ENCODE measurements at places on chromosomes 1 and 21.

- no peak for DNase-seq
Measured at GRCh38 chr1:147177611-147178380, 5.5 kb upstream of the PRKAB2 start.

- no peak for DNase-seq
Measured at GRCh38 chr1:206469411-206469932, 804 bp upstream of the IKBKE start.

DNA sequence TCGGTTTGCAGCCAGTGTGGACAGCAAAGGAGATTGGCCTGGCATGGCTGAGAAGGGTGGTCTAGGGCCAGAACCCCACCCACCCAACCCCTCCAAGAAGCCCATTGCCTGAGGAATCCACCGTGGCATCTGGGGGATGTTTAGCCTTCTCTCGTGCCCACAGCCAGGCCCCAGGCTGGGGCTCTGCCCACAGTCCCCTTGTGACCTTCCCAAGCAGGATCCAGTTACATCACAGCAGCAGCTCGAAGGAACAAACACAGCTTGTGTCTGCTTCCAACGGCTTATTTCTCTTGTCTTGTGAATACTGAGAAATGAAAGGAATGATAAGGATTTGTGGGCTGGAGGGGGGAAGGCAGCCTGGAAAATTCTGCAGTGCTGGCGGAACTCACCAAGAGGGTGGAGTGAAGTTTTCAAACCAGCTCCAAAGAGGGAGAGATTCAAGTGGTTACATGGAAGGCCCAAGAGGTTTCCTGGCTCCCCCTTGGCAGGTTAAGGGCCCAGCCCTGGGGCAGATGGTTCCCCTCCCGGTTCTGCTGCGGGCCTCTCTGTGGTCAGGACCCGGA lies 61.6 kb downstream of the DHRS3 start:
- no peak for DNase-seq

- no peak for DNase-seq
Measured at GRCh38 chr1:11046625-11047365, at the start of gene MASP2. MASP2 (minus strand) TSS chr1:11047239; CDS start chr1:11047207, 32 bp downstream.

DNA sequence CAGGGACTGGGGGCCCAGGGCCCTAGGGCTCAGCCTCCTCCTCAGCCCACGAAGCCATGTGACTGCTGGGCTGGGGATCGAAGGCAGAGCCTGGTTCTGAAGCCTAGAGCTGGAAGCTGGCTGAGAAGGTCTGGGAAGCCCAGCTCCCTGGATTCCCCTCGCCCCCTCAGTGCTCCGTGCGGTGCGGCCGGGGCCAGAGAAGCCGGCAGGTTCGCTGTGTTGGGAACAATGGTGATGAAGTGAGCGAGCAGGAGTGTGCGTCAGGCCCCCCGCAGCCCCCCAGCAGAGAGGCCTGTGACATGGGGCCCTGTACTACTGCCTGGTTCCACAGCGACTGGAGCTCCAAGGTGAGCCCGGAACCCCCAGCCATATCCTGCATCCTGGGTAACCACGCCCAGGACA lies 9.1 kb downstream of the ADAMTSL4 start:
- no peak for DNase-seq

DNA sequence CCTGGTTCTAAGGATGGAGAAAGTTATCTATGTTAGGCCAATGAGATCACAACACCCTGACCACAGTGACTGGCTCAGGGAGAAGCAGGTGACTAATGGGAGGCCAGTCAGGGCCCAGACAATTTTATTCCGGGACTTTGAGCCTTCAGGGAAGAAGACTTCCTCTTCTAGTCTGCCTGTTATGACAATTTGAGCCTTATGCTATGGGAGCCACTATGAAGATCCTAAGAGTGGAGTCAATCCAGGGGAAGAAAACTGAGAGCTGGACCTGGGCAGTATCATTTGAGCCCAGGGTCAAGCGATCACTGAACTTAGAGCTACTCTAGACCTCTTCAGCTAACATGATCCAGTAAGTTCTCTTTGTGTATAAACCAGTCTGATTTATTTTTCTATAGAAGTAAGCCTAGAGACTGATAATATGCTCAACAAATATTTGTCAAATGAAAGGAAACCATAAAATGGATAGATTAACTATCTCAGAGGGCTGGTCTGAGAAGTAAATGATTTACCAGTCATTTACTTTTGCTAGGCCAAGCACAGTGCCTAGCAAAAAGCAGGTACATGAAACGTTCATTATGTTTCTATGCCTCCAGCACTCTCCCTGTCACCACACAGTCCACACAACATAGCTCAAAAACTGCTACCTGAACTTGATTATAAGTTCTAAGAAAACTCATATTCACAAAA lies 4.2 kb upstream of the C1orf141 start:
- DNase-seq, result no peak

DNA sequence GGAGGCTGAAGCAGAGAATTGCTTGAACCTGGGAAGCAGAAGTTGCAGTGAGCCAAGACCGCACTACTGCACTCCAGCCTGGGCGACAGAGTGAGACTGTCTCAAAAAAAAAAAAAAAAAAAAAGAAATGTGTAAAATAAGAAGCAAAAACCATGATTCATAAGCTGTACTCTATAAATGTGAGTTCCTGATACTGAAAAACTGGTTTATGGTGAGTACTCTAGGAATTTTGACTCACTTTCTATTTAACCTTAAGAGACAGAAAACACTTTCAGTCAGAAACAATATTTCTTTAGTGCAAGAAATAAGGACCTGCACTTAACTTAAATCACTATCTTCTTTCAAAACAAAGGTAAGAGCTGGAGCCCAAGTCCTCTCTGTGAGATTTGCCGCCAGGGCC lies 19.9 kb upstream of the POU2F1 start:
- no peak for DNase-seq

- DNase-seq, result no peak
Measured at GRCh38 chr1:217946511-217946910, 315.4 kb downstream of the SPATA17 start.

DNA sequence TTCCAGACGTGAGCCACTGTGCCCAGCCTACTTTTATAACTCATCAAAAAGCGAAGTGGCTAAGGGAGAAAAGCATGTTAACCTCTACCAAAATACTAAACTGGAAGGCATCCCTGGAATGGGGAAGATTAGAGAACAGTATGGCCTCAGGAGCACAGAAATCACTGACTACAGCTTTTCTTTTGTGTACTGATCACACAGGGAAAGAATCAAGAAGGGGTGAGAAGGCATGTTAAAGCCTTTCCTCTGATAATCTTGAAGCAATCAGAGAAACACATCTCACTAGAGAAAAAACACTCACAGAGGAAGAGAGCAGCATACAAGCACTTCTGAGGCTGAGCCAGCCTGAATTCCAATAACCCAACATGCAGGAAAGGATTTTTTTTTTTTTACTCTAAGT lies 10.7 kb downstream of the PCAT6 start:
- DNase-seq, result no peak

DNA sequence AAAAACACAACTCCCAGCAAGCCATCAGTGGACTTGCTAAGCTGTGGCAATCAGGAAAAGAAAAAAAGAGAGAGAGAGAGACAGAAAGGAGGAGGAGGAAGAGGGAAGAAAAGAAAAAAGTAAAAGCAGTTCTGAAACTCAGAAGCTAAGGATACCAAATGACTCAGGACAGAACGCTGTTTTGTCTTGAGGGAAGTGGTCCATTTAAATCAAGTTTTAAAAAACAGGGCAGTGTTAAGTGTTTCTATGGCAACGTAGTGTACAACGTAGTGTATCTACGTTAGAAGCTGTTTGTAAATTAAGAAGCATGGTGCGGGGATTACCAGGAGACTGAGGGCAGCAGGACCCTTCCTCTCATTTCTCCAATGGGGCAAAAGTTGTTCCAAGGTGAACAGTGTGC lies 5.8 kb downstream of the ADORA3 start:
- no peak for DNase-seq
